ENCODE measurements at places on chromosomes 12 and 14. TPM values are rescaled to one million over a fixed set of nuclear protein-coding genes. Genes with fewer than 3 reads are reported as not detected.

The FAM181A gene
- not detected for total RNA-seq

The RTN1 gene
- 0.87 TPM for total RNA-seq

The SYT1 gene
- total RNA-seq = 6.2 TPM

The E2F7 gene
- 27.8 TPM for total RNA-seq

The KSR2 gene
- 0.47 TPM for total RNA-seq

The COCH gene
- 0.79 TPM for total RNA-seq

The KLHDC1 gene
- 0.84 TPM for total RNA-seq

The ING4 gene
- 25.4 TPM for total RNA-seq

The NCKAP5L gene
- 13.3 TPM for total RNA-seq

The SPIC gene
- total RNA-seq = not detected

The NTN4 gene
- total RNA-seq = 229 TPM

The NPFF gene
- not detected for total RNA-seq

The CLEC9A gene
- total RNA-seq = not detected

The VRTN gene
- not detected for total RNA-seq

The GPRC5A gene
- 57.3 TPM for total RNA-seq

The FSCB gene
- not detected for total RNA-seq

The RNF212B gene
- not detected for total RNA-seq

The PKP2 gene
- total RNA-seq = 1.3 TPM

The CISTR gene
- not detected for total RNA-seq

The FITM1 gene
- total RNA-seq = 0.10 TPM

The TMTC1 gene
- total RNA-seq = 9.3 TPM

The FAIM2 gene
- total RNA-seq = not detected

The AQP6 gene
- total RNA-seq = not detected

The ANKRD33 gene
- total RNA-seq = not detected

The CD163 gene
- not detected for total RNA-seq

The PRB4 gene
- total RNA-seq = not detected

The LRP1 gene
- 0.40 TPM for total RNA-seq

The LRTM2 gene
- total RNA-seq = not detected

The MIA2 gene
- 10.9 TPM for total RNA-seq

The GZMH gene
- not detected for total RNA-seq

The CLEC6A gene
- not detected for total RNA-seq

The CLEC4C gene
- not detected for total RNA-seq

The CRIP2 gene
- total RNA-seq = 431 TPM

The KRT6C gene
- not detected for total RNA-seq

The KLRG1 gene
- 1.1 TPM for total RNA-seq

The MIP gene
- not detected for total RNA-seq

The GPR68 gene
- total RNA-seq = 2.2 TPM

The GDF3 gene
- 0.74 TPM for total RNA-seq

The LRCOL1 gene
- not detected for total RNA-seq

The PMEL gene
- not detected for total RNA-seq

The TPH2 gene
- total RNA-seq = not detected
